ENCODE measurements at places on chromosomes 4 and X.

DNA sequence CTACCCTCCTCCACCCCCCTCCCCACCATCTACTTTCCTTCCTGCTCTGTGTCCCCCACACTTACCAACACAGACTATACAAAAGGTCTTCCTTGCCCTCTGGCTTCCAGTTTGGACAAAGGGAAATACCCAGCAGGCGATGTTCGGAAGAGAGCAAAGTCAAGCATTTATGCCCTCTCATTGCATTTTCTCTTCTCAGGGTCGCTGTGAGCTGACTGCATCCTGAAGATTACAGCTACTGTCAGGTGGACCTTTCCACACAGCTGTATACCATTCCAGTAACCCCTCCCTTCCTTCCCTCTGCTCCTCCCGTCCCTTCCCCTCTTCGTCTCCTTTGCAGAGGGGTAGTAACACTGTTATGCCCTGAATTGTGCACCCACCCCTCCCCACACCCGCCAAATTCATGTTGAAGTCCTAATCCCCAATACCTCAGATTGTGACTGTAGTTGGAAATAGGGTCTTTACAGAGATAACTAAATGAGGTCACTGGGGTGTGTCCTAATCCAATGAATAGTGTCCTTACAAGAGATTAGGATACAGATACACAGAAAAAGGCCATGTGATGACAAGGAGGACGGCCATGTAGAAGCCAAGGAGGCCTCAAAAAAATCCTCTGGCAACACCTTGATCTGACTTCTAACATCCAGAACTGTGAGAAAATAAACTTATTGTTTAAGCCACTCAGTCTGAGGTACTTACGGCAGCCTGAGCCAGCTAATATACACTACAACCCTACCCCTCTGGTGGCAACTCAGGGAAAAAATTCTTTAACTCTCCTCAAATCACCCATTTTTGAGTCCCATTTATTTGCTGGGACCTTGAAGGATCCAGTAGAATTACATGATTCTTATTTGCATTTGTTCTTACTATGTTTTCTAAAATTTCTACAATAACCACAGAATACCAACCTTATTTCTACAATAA, 11.7 kb downstream of the MORF4L2 start:
- DNase-seq, result no peak

- DNase-seq, result peak; percentile 73
Observed at GRCh38 chrX:9677098-9677739, 88.4 kb downstream of the GPR143 start.

DNA sequence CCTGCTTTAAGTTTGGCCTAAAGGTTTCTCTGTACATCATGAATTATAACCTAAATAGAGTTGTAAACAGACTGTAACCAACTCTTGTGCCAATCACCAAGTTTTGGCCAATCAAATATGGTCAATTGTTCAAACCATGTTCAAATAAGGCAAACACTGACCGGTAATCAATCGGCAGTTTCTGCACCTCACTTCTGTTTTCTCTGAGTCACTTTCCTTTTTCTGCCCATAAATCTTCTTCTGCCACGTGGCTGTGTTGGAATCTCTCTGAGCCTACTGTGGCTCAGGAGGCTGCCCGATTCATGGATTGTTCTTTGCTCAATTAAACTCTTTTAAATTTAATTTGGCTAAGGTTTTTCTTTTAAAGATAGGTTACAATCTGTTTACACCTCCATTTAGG, 16.5 kb upstream of the ENPP6 start:
- DNase-seq, result no peak

GRCh38 chr4:72701987-72702819, 133.2 kb upstream of the ADAMTS3 start:
- DNase-seq, result peak; percentile 46

GRCh38 chr4:118751629-118752323, 66.6 kb downstream of the METTL14 start:
- no peak for DNase-seq
